ENCODE measurements at places on chromosomes 11 and 22.

- DNase-seq = no peak
Observed at GRCh38 chr11:119618208-119618909, 110.6 kb downstream of the NECTIN1 start.

DNA sequence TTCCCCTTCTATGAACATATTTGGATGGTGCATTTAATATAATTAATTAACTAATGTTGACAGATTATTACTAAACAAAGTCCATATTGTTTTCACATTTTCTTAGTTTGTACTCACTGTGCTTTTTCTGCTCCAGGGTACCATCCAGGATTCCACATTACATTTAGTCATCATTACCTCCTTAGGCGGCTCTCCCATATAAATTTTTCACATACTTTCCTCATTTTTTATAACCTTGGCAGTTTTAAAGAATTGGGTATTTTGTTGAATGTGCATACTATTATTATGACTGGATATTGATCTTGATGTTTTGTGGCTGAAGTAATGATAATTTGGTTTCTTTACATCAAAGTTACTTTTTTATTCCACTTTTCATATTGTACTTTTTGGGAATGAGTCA, 755.6 kb upstream of the ANO3 start:
- no peak for DNase-seq

- DNase-seq = no peak
Observed at GRCh38 chr11:35245786-35246185, 106.8 kb downstream of the CD44 start.

GRCh38 chr11:96317985-96318384, 25.0 kb downstream of the MAML2 start:
- DNase-seq = no peak

- DNase-seq = no peak
Observed at GRCh38 chr11:65121447-65121864, 478 bp downstream of the FAU start.

DNA sequence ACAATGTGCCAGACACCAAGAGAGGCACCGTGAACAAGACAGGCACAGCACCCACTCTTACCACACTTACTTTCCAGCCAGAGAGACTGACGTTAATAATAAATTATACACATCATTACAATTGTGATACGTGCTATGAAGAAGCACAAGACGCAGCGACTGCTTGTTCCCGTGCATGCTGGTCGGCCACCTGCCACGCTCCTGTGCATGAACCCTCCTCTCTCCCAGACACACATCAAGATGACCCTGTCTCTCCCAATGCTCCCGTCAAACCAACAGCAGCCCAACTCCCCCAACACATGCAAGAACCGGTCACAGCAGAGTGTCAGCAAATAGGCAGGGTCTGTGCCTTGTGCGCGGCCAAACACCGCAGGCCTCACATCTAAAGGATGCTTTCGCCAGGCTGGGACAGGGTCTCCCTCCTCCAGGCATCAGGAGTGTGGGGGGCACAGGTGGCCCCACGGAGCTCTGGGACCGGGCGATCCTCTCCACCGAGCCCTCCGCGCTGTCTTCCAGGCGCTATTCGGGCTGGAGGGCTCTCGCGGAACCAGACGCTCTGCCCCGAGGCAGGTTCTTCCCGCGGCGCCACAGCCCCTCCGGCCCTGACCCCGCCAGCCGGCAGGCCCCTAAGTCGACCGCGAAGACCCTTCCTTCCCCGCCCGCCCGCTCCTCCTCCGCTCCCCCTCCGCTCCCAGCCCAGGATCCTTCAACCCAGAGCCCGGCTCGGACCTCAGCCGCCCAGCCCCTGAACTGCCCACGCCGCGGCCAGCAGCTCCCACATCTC, 533 bp downstream of the SERGEF start:
- no peak for DNase-seq

GRCh38 chr11:1729692-1730011, 20.7 kb downstream of the IFITM10 start:
- DNase-seq = no peak

- DNase-seq = no peak
Observed at GRCh38 chr11:13963949-13964770, 1.6 kb downstream of the SPON1 start.

- DNase-seq = no peak
Observed at GRCh38 chr22:29307596-29308147, 1.2 kb downstream of the GAS2L1 start.

GRCh38 chr22:32055069-32055468, 12.0 kb downstream of the SLC5A1 start:
- no peak for DNase-seq

DNA sequence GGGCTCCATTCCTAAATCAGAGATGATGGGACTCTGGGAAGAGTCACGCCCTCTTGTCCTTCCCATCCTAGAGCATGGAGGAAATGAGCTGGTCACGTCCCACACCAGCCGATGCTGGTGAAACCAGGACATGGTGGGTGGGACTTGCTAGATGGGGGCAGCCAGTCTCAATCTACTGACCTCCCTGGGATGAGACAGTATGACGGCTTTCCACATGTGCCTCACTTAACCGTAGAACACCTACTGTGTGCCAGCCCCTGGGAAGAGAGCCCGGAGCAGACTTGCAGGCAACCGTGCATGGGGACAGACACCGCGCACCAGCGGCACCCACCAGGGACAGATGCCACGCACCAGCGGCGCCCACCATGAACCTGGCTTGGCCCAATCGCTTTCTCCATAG, 3.8 kb downstream of the OSBPL5 start:
- no peak for DNase-seq

DNA sequence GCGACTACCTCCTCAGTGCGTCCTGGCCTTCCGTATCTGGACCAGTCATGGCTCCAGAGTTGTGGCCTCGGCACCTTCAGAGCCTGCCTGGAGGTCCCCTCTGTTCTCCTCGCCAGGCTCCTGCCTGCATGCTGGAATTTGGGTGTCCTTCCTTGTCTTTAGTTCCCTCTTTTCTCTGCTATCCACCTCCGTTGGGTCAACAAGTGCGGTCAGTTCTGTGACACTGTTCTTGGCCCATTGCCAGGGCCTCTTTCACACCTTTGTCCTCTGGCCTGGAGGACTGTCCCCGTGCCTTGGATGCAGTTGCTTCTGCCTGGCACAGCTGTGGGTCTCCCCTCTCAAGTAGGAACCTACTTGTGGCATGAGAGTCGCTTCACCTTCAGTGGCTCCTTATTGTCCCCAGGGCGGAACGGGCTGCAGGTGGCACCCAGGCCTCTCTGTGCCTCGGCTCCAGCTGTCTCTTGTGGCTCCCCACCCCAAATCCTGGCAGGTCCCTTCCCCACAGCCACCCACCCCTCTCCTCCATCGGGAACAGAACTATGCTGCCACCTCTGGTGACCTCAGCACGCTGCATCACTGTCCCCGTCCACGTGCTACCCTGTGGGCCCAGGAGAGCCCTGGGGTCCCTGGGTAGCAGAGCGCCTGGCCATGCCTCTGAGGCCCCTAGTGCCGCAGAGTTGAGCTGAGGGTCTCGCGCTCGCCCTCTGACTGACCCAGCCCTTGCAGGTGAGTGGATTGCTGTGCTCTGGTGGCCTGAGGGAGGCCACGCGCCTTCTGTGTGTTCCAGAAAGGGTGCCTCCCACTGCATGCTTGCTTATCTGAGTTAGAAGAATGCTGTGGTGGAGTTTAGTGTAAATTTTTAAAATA, 4.7 kb downstream of the DGCR8 start:
- peak; percentile 17 for DNase-seq

DNA sequence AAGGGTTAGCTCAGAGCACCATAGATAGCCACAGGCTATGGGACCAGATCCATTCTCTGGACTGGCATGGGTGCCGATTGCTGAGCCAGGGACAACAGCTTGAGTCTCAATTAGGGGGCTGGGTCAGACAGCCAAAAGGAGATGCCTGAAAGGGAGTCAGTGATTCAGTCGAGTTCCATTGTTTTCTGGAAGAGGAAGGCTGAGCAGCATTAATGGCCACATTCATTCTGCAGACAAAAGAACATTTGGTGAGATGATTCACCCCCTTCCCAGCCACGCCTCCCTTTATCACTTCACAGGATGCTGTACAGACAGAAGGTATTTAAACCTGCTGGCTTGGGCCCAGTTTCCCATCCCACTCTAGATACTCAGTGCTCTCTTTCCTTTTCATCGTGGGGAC, 131.9 kb downstream of the ADAMTS15 start:
- DNase-seq = no peak

DNA sequence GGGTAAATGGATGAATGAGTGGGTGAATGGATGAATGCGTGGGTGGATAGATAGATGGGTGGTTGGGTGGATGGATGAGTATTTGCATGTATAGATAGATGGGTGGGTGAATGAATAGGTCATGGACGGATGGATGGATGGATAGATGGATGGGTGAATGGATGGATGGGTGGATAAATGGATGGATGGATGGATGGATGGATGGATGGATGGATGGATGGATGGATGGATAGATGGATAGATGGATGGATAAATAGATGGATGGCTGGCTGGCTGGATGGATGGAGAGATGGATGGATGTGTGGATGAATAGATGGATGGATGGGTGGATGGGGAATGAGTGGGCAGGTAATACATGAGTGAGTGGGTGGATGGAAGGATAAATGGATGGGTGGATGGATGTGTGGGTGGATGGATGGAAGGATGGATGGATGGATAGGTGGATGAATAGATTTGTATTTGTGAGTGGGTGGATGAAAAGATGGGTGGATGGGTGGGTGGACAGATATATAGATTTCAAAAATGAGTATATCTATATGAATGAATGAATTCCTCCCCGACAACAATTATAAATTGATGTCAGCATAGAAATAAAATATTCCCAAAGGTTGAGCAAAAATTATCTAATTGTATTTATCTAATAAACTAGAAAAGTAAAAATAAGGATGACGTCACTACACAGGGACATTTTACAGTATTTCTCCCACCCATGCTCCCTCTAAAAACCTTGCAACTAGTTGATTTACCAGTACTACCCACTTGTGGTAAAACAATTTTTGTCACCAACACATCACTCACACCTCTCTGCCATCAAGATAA, 563 bp upstream of the CRTAM start:
- no peak for DNase-seq

GRCh38 chr22:49659281-49659923, 168.3 kb downstream of the BRD1 start:
- DNase-seq = no peak

DNA sequence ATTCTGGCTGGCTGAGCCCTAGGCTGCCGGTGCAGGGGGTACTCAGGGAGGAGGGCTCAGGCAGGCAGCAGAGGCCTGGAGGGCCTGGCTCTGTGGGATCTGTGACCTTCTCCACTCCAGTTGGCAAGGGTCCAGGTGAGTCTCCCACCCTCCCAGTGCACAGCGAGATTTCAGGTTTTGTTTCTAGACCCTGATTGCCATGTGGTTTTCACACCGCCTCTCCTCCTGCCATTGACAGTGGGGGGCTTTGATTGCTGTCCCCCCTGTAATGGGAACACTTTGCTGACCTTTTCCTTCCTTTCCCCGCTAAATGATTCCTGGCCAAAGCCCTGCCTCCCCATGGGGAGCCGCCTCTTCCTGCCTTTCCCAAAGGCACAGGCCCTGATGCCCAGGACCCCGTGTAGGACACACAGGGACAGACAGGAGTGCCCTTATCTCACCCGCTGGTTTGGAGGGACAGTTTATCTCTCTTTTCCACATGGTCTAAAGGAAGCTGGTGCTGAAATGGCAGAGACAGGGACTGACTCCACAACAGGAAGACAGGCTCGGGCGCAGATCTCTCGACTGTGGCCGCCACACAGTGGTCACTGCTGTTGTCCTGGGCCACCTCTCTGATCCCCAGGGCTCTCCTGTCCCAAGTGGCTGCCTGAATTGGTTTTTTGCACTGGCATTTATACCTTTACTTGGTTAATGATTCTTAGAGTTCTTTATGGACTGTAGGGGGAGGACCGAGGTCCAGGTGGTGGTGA, 43.4 kb downstream of the BCR start:
- no peak for DNase-seq

- DNase-seq = no peak
Observed at GRCh38 chr22:20779014-20779817, 5.3 kb downstream of the SERPIND1 start.

GRCh38 chr11:22552885-22553284, 72.7 kb downstream of the FANCF start:
- DNase-seq = no peak

DNA sequence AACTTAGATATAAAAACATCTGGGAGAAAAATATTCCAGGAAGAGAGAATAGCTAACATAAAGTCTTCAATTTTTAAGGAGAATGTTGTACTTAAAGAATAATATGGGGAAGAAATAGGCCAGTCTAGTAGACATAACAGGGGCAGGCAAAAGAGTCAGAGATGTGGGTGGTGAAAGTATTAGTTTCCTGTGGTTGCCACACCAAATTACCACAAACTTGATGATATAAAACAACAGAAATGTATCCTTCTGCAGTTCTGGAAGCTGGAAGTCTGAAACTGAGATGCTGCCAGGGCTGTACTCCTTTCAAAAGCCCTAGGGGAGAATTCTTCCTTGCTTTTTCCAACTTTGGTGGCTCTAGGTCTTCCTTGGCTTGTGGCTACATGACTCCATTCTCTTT, 1309.7 kb downstream of the LRRC4C start:
- no peak for DNase-seq

DNA sequence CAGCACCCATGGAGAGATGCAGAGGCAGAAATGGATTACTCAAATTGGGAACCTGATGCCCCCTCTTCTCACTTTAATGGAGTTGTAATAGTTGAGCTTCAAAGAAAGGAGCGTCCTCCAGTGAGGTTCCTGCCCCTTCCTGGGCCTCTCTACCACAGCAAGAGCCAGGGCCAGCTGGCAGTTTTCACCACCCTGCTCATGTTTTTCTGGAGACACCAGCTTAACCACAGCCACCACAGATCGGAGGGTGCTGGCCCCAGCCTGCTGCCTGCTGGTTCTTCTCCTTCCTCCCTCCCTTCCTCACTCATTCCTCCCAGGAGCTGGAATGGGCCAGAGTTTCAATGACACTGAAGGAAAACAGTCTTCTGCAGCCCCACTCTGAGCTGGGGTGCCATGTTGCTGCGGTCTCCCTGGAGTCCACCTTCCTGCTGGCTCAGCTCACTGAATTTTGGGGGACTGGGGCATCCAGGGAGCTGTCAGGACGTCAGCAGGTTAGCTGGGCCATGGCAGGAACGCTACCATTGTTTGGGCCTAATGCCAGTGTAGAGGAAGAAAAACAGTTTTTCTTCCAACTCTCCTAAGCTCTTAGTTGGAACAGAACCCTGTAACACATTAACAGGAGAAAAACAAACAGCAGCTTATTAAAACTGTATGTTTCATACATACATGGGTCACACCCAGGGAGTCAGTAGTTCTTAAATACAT, 57.7 kb downstream of the TRAF6 start:
- no peak for DNase-seq

GRCh38 chr11:63762654-63763495, 5.7 kb downstream of the ZFTA start:
- no peak for DNase-seq

DNA sequence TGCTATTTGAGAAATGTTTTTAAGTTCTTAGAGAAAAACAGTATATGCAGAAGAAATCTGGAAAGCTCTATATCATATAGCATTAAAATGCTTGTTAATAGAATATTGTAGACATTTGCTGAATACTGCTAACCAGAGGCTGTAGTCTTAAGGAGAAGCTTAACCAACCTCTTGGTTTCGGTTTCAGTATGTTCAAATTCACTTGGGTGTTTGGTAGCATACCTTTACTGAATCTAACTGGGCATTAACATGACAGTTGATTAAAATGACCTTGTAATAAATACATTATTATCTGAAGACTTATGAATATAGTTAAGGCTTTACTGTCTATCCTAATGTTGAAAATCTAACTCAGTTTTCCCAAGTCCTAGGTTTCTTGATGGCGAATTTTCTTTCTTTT, 5.4 kb downstream of the PCF11 start:
- no peak for DNase-seq
